ENCODE measurements at places on chromosomes 6 and 20.

DNA sequence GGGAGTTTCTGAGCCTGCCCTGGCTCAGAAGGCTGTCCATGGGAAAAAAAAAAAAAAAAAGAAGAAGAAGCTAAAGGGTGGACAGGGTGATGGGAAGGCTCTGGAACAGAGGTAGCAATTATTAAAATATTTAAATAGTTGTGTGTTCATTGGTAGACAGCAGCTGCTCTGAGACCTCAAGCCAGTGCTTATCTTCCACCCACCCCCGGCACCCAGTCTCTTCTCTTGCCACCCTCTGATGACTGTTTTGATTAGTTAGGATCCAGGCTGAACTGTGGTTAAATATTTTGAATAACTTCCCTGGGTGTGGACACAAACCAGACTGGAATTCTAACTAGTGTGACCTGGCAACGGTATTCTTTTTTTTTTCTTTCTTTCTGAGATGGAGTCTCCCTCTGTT is 16.9 kb upstream of the SRSF3 start:
- DNase-seq, result no peak

DNA sequence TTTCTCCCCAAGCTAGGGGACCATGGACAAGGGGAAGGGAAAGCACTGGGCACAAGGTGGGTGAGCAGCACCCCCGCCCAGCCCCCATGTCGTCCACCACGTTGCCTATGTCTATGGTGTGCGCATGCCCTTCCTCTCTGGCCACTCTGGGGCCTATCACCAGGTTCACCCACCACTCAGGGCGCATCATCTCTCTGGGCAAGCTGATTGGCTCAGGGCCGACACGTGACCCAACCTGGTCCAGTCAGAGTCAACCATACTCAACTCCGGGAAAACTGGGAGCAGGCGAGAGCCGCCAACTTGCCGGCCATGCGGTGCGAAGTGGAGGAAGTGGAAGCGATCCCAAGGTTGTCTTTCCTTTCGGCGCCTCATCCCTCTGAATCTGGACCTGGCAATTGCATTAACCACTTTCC is 25.9 kb downstream of the ACSS1 start:
- DNase-seq, result no peak

DNA sequence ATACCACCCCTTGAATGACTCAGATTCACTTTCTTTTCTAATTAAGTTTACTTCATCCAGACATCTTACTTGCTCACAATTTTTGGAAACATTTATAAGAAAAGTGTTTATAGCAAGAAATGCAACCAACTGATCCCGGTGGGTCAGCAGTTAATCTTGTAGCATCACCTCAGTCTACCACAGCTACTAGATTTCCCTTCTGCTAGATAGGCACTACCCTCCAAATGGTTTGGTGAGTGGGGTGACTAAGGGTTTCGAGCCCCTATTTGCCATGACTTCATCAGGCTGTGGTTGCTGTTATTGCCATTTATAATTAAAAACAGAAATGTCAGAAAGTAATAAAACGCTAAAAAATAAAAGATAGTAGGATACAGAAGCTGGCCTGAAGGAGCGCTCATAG is 930.1 kb upstream of the GJE1 start:
- DNase-seq, result no peak

DNA sequence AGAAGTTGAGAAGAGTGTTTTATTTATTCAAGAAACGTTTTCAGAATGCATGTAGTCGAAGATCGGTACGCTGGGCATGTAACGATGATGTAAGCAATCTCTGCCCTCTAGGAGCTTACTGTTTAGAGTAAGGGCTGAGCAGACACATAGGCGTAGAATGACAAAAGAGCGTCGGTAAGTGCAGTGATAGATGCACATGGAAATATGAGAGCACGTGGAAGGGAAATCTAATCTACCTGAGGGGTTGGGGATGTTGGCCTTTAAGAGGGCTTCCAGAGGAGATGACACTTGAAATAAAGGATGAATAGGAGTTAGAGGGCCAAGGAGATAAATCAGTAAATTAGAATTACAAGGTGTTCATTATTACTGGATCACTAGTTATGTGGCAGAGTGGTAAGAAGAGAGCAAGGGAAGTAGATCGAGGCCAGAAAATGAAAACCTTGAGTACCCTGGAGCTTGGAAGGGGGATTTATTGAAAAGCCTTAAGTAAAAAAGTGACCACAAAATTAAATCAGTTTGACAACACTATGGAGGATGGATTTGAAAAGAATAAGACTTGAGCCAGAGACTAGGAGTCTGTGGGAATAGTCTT is 782 bp downstream of the TRMT11 start:
- peak; percentile 38 for DNase-seq

- DNase-seq, result peak; percentile 5
Observed at GRCh38 chr6:134117409-134117808, 65.0 kb upstream of the SLC2A12 start.

- DNase-seq, result no peak
Observed at GRCh38 chr6:88985901-88986300, 22.5 kb upstream of the RNGTT start.

DNA sequence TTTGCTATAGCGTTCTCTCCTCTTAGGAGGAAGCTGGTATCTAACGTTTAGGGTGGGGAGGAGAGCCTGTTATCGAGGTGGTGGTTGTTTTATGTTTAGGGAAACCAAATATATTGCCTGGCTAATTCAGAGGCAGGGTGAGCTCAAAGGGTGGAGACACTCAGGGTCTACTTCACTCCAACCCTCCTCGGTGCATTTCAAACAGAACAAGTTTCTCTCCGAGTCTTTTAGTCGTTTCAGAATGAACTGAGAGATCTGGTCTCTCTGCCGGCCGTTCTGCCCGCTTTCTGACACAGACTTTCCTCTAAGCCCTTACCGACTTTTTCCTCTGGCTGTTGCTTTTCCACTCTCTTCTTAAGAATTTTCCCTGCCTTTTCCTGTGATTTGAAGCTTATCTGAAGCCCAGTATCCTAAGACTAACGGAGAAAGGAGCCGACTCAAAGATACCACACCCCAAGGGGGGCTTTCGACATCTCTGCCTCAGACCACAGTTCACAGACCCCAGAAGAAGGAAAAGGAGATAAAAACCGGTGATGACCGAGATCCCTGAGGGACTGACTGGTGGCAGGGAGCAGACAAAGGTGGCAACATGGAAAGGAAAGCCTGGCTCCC is 865 bp downstream of the STK38 start:
- DNase-seq, result peak; percentile 35

- peak; percentile 86 for DNase-seq
Observed at GRCh38 chr6:28789553-28790083, 134.2 kb downstream of the TRIM27 start.

DNA sequence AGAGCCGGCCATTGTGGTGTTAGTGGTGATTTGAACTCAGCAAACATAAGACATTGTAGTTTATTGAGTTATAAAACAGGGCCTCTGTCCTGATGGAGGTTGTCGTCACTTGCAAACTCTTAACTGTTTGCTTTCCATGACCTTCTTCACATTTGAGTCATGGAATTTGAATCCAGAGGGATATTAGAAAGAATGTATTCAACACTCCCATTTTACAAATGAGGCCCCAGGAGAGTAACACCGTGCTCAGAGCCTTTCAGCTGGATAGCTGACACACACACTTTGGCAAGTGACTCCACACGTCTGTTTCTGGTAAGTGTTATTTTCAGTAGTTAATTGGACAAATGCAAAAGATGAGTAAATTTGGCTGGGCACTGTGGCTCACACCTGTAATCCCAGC is 72.4 kb upstream of the XRN2 start:
- DNase-seq, result no peak

DNA sequence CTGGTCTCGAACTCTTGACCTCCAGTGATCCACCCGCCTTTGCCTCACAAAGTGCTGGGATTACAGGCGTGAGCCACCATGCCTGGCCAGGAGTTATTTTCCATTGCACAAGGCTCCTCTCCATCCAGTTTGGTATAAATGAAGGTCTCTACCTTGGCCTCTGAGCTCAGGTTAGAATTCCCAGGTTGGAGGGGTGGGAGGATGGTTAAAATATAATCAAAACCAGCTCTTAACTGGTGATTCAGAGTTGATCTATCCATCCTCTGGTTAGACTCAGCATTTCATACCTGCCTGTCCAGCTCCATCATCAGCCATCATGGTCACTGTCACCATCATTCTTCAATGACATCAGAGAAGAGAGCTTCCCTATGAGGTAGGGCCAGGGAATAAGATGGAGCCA is 2.6 kb upstream of the SLC22A7 start:
- DNase-seq, result no peak

GRCh38 chr20:22160101-22160652 is 424.2 kb downstream of the FOXA2 start:
- DNase-seq, result no peak

DNA sequence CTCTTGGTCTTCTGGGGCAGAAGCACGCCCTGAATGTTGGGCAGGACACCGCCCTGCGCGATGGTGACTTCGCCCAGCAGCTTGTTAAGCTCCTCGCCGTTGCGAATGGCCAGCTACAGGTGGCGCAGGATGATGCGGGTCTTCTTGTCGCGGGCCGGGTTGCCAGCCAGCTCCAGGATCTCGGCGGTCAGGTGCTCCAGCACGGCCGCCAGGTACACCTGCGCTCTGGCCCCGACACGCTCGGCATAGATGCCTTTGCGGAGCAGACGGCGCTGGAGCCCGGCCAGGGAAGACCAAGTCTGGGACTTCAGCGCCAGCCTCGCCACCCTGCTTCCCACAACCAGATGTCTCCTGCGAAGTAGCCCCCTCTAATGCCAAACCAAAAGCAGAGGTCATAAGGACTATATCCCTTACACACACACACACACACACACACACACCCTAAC is 8.0 kb upstream of the SLC17A3 start:
- peak; percentile 73 for DNase-seq

DNA sequence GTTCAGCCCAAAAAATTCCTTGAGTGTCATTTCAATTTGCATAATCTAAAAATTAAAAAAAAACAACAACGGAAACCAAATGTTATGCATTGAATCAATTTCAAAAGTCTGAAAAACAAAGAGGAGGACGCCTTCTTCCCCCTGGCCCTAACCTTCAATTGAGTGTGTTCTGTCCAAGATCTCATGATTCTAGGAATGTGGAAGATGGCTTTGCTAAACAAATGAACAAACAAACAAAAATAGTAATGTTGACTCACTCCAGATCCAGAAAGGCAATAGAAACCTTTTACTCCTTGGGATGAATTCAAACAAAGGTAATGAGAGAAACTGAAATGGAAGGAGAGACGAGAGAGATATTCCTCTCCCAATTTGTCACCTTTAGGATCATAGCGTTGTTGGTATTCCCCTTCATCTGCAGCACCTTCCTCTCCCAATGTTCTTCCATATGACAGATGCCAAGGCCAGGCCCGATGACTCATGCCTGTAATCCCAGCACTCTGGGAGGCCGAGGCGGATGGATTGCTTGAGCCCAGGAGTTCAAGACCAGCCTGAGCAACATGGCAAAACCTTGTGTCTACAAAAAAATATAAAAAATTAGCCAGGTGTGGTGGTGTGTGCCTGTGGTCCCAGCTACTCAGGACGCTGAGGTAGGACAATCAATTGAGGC is 109.2 kb upstream of the ADGRF1 start:
- no peak for DNase-seq

GRCh38 chr6:54850114-54850513 is 3.5 kb downstream of the FAM83B start:
- no peak for DNase-seq

- DNase-seq, result peak; percentile 56
Observed at GRCh38 chr6:116090251-116090650, 10.4 kb upstream of the NT5DC1 start.

- peak; percentile 26 for DNase-seq
Observed at GRCh38 chr6:34145161-34146020, 496 bp downstream of the GRM4 start.

DNA sequence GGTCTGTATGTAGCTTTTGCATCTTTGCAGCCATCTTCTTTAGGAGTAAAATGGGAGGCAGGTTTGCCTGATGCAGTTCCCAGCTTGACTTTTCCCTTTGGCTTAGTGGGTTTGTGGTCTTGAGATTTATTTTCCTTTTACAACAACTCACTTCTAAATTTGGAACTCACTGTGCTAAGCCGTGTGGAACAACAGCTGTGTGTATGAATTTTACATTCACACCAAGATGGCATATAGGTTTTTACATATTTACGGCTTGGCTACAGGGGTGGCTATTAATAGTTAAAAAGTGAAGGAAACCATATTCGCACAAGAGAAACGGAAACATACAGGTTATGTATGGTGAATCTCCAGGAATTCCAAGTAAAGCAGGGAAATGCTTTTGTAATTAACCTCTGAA is 2.5 kb downstream of the TTLL2 start:
- no peak for DNase-seq

GRCh38 chr6:168641446-168641845 is 200.5 kb downstream of the SMOC2 start:
- no peak for DNase-seq

- DNase-seq, result no peak
Observed at GRCh38 chr6:150032598-150032997, 7.3 kb upstream of the RAET1L start.

- DNase-seq, result no peak
Observed at GRCh38 chr6:65117817-65118409, 589.1 kb downstream of the EYS start.

- DNase-seq, result no peak
Observed at GRCh38 chr6:75124983-75125382, 80.9 kb downstream of the COL12A1 start.

DNA sequence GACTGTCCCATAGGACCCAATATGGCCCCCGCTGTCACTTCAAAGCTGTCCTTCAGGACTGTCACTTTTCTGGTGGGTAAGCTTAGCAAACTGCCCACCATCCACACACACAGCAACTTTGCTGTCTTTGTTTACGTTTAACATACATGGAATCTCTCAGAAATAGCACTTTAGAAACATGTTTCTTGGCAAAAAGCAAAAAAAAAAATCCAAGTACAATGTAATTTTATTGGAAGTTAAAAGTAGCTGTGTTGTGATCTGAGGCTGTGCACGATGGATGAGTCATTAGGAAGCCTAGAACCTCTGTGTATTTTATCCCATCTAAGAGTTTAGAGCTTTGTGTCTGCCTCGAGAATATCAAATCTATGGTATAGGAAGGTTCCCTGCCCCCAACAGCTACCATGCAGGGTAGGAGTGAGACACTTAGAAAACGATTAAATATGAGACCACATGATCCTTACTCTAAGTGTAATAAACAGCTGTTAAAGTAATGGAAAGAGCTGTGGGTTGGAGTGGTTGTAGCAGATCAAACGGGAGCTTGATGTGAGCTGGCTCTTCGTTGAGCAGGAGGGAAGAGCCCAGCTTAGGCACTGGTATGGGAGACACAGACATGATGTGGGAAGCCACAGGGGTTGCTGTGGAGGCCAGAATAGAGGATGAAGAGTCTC is 119.5 kb downstream of the PLEKHG1 start:
- no peak for DNase-seq

- no peak for DNase-seq
Observed at GRCh38 chr20:41050361-41051008, 21.9 kb downstream of the TOP1 start.

GRCh38 chr20:33224399-33224798 is 7.2 kb downstream of the BPIFA3 start:
- DNase-seq, result no peak

DNA sequence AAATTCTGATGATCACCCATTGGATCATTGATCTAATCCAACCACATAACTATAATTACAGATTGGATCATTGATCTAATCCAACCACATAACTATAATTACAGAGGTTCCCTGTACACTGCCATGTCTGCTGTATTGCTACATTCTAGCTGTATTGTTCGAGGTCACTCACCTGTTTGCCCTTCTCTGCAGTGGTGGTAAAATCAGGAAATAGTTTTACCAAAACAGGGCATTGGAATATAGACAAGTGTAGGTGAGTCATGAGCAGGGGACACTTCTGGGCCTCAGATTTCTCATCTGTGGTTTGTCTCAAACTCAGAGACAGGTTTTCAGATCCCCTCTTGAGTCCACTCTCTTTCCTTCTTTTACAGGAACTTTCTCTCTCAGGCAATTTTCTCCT is 9.0 kb upstream of the AFDN start:
- no peak for DNase-seq

Measured in activated CD4-positive, alpha-beta T cell treated with anti-CD3 and anti-CD28 coated beads, Interleukin-10, Interleukin-2, amounts not matched to agents 100 ng/mL and 50 ng/mL, durations not matched to agents 16 hours and 8 hours (primary cell).